ENCODE measurements at places on chromosomes 2 and 18. TPM values are rescaled to one million over a fixed set of nuclear protein-coding genes. Genes with fewer than 3 reads are reported as not detected.

Gene CDK15
- total RNA-seq, result 0.35 TPM

Gene FAM110C
- 2.9 TPM for total RNA-seq

Gene PROM2
- 0.32 TPM for total RNA-seq

Gene ZNF236
- 10.9 TPM for total RNA-seq

Gene CNDP1
- total RNA-seq, result not detected

Gene GPR17
- 0.16 TPM for total RNA-seq

Gene RRM2
- total RNA-seq, result 4.2 TPM

Gene BMP10
- total RNA-seq, result 0.35 TPM

Gene GPD2
- 18.7 TPM for total RNA-seq

Measured in Right ventricle myocardium inferior (tissue), 1 donor.